ENCODE measurements at places on chromosomes 5 and 9.

GRCh38 chr5:140221697-140222223 is 46.8 kb downstream of the CYSTM1 start:
- DNase-seq, result no peak

- DNase-seq, result no peak
These were observed 54.0 kb upstream of the ALDH1B1 start for GRCh38 chr9:38338342-38339018.

GRCh38 chr5:935510-936084 is 42.9 kb downstream of the TRIP13 start:
- no peak for DNase-seq

GRCh38 chr5:142864290-142865260 is 94.4 kb downstream of the ARHGAP26 start:
- no peak for DNase-seq

DNA sequence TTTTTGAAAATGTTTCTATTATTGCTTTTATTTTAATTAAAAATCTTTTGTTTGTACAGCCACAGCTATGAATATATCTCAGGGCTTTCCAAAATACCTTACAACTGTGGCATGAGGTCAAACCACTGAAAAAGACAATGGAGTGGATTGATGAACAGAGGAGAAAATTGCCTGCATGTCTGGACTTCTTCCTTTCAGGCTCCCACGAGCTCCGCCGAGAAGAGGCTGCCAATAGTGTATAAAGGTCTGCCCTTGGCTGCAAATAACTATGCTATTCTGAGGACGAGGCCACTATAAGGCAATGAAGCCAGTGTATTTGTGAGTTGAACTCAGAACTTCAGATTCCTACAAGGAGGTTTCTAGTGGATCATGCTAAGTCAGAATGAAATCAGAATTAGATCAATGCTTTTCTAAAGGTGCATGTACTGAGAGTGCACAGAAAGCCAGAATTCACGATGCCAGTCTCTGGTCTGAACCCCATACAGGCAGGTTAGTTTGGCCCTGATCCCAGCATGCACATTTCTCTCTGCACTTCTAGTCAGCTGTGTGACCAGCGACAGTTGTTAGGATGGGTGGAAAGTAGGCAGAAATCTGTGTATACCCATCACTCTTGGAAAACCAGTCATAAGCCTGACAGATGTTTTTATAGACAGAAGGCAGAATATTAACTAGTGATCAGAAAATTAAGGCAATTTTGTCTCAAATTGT is 42.7 kb upstream of the PLPP1 start:
- DNase-seq, result no peak

GRCh38 chr5:161064781-161065180 is 212.8 kb upstream of the ATP10B start:
- no peak for DNase-seq

DNA sequence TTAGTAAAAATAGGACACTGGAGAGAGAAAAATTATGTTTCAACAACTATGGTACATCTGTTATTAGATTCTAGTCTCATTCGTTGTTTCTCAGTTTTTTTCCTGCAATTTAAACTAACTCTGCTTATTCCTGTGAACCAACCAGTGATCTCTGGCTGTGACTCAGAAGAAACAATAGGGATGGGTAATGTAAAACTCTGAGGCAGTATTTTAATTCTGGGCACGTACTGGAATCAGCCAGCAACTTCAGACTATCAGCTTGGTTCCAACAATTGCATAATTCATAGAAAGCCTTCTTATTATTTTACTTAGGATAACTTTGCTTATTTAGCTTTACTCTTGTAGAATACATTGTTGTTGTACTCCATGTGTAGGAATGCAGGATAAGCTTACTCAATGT is 28.8 kb downstream of the MLLT3 start:
- no peak for DNase-seq

- DNase-seq, result no peak
These were observed 44.4 kb downstream of the FNBP1 start for GRCh38 chr9:129998491-129999140.

DNA sequence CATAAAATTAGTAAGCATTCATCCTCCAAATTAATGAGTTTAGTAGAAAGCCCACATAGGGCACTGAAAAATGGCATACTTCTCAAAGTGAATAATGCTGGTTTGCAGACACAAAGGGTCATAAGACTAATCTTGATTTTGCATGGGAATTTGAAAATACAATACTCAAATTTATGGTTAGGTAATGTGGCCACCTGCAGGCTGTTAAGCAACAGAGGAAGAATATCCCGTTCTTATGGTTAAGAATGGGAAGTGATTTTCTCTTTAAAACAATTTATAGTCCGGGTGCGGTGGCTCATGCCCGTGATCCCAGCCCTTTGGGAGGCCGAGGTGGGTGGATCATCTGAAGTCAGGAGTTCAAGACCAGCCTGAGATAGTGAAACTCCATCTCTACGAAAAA is 9.4 kb upstream of the PLCXD3 start:
- DNase-seq, result no peak

DNA sequence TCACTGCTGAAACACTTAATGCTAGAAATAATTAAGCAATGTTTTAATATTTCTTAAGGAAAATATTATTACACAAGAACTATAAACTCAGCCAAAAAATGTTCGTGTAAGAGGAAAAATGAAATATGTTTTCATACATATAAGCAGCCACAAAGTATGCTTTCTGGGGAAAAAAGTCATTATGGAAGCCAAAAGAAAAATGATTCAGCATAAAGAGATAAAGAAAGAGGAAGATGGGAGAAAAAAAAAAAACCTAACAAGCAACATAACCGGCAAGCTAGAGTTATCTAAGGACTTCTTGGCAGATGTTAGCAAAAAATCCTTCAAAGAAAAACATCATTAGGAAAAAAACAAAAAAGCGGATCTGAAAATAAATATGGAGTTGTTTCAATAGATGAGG is 179.1 kb downstream of the MUSK start:
- no peak for DNase-seq

DNA sequence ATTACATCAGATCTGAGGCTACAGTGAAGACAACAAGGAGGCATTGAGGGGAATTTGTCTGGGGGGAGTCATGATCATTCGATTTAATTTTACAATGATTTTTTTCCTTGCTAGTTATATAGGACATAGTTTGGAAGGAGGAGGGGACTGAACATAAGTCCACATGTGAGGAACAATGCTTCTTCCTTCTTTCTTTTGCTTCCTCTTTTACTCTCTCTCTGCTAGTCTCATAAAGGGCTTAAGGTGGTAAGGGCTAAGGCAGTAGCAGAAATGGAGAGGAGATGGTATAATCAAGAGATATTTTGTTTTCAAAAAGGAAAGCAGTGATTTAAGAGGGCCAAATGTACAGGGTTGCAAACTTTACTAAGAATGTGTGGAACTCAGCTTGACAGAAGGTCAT is 64.3 kb downstream of the GRIN3A start:
- DNase-seq, result no peak
